Activated CD4-positive, alpha-beta memory T cell treated with anti-CD3 and anti-CD28 coated beads, Interleukin-2, amount 10 ng/mL, durations not matched to agents 7 days and 5 days (primary cell): ENCODE measurements at places on chromosomes 16 and 17. TPM values are rescaled to one million over a fixed set of nuclear protein-coding genes. Genes with fewer than 3 reads are reported as not detected.

The GRAPL gene
- total RNA-seq: 10.1 TPM

The EVPL gene
- total RNA-seq: not detected

The CASKIN1 gene
- 1.4 TPM for total RNA-seq

The MYH2 gene
- not detected for total RNA-seq

The PPY gene
- not detected for total RNA-seq

The SEPTIN12 gene
- not detected for total RNA-seq

The ZMYND15 gene
- total RNA-seq: 0.10 TPM

The WSCD1 gene
- total RNA-seq: not detected

The GPRC5B gene
- not detected for total RNA-seq

The ODAD4 gene
- total RNA-seq: 1.7 TPM

The MAP3K3 gene
- 47.8 TPM for total RNA-seq

The PDILT gene
- not detected for total RNA-seq

DNA sequence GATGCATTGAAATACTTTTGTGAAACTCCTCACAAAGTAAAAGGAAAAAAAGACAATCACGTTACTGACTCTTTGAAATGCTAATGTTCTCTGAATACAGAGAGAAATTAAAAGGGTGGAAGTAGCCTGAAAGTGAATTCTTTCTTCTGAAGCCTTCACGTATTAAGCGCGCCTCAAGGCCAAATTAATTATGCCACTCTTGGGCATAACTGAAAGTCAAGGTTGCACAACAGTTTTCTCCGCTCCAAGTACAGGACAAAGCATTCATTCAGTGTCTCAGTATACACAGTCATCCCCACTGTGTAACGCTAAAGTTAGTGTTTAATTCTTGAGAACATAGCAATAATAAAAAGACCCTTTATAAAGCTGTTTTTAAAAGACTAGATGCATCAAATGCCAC lies 21.5 kb downstream of the PARN start:
- DNase-seq: no peak

- no peak for DNase-seq
Observed at GRCh38 chr16:81901484-81901883, 109.8 kb downstream of the SDR42E1 start.

- no peak for DNase-seq
Observed at GRCh38 chr16:19006446-19007315, 22.9 kb downstream of the TMC7 start.

GRCh38 chr17:56830726-56831368 lies 2.9 kb downstream of the C17orf67 start:
- no peak for DNase-seq

- DNase-seq: no peak
Observed at GRCh38 chr16:57788252-57788841, 13.9 kb downstream of the KIFC3 start.

GRCh38 chr16:48323783-48324775 lies 61.1 kb downstream of the SIAH1 start:
- no peak for DNase-seq

GRCh38 chr16:57577214-57577613 lies 34.8 kb downstream of the ADGRG5 start:
- no peak for DNase-seq

DNA sequence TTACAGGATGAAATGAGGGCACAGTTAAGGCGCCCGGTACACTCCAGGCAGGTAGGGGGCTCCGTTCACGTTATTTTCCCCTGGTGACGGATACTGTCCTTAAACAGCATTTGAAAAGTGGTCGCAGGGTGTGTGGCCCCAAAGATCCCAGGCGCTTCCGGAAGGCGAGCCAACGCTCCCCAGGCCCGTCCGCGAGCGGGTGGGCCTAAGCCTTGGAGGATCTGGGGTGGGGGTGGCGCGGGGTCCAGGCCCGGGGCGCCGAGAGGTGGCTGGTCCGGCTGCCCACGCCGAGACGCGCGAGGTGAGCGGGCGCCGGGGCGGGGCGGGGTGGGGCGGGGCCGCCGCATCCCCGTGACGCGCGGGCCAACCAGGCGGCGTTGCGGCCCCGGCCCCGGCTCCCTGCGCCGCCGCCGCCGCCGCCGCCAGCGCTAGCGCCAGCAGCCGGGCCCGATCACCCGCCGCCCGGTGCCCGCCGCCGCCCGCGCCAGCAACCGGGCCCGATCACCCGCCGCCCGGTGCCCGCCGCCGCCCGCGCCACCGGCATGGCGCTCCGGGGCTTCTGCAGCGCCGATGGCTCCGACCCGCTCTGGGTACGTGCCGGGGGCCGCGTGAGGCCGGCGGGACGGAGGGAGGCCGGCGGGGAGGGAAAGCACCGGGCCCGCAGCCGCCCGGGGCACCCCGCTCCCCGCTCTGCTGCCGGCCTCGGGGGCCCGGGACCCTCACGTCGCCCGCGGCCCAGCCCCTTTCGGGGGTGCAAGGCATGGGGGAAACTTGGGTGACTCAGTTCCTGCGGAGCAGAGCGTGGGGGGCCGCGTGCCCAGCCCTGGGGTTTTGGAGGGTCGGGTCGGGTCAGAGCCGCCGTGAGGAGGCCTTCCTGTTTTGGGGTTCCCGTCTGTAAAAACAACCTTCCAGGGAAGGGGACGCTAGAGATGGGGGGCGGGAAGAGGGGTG lies at the start of gene ABCC1:
Gene ABCC1, plus strand, starts transcription at position 407 of the 951 bp plus-strand sequence. Its CDS starts 136 bp downstream, at position 543.
- DNase-seq: peak; percentile 52

DNA sequence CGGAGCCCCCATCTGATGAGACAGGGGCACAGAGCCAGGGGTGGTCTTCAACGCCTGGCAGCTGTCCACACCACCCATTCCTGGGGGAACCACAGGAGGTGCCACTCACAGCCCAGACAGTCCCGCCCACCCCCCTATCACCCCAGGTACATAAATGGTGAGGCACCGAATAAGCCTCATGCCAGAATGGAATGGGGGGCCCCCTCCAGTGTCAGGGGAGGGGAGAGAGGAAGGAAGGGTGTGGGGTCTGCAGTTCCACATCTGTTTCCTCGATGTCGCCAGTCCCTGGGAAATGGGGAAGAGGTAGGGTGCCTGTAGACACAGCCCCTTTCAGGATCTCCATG lies 1.7 kb downstream of the TMC6 start:
- DNase-seq: no peak

GRCh38 chr16:85857406-85857805 lies 41.6 kb upstream of the IRF8 start:
- no peak for DNase-seq

DNA sequence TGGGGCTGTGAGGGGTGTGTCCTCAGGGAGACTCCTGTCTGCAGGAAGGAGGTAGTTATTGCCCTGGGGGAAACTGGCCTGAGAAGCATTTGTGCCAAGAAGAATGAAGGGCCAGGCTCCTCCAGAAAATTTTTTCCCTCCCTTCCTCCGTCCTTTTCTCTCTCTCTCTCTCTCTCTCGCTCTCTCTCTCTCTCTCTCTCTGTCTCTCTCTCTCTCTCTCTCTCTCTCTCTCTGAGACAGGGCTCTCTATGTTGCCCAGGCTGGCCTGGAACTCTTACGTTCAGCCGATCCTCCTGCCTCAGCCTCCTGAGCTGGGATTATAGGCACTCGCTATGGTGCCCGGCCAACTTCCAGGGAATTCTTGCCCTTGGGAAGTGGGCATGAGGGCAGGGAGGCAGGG lies 11.5 kb downstream of the CD300E start:
- DNase-seq: no peak

DNA sequence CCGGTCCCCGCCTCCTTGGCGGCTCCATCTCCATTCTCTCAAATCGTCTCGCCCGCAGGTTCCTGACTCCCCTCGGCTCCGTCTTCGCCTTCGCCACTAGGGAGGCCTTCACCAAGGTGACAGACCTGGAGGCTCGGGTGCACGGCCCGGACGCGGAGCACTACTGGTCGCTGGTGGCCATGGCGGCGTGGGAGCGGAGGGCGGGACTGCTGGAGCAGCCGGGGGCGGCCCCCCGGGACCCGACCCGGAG lies 862 bp downstream of the GLTPD2 start:
- DNase-seq: no peak

- peak; percentile 35 for DNase-seq
Observed at GRCh38 chr17:4365628-4366326, 698 bp downstream of the UBE2G1 start.

- no peak for DNase-seq
Observed at GRCh38 chr16:73279451-73279850, 231.5 kb upstream of the ZFHX3 start.

- peak; percentile 19 for DNase-seq
Observed at GRCh38 chr17:82232322-82232820, 3.5 kb downstream of the SLC16A3 start.

DNA sequence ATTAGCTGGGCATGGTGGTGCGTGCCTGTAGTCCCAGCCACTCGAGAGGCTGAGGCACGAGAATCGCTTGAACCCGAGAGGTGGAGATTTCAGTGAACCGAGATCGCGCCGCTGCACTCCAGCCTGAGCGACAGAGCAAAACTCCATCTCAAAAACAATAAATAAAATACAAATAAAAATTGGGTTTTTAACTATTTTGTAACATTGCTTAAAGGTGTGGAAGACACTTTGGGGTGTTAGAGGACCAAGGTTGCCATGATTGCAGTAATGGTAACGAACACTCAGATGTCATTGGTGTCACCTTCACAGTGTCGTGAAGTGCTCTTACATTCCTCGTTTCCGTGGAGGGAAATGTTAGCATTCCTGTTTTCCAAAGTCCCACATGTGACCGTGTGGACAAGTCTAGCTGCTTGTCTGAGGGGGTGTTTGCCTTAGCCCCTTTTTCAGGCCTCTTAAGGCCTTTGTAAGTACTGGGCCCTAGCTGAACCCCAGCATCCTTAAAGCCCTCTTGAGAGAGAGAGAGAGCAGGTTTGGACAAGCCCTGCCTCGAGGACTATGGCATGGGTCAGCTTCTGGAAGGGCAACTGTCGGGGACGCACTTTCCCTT lies 8.6 kb downstream of the C16orf96 start:
- no peak for DNase-seq

DNA sequence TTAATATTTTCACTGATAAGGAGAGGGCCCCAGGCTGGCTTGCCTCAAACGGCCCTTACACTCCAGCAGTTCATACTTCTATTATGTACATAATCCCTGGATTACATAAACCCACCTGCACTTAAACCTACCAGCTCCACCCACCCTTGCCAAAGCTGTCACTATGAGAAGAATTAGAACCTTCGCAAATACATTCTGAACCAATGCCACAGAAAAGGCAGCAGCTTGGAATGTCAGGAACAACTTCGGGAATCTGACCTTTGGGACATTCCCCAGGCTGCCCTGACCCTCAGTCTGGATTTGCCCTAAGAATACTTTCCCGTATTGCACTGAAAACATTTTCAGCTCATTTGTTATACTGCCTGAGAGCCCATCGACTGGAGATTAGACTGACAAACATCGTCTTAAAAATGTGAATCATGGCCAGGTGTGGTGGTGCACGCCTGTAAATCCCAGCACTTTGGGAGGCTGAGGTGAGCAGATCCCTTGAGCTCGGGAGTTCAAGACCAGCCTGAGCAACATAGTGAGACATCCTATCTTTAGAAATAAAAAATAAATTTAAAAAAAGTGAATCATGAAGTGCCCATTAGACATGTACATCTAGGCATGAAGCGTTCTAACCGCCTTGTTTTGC lies 21.0 kb upstream of the SEC14L1 start:
- no peak for DNase-seq

- no peak for DNase-seq
Observed at GRCh38 chr16:79287424-79287917, 313.1 kb downstream of the MAF start.

DNA sequence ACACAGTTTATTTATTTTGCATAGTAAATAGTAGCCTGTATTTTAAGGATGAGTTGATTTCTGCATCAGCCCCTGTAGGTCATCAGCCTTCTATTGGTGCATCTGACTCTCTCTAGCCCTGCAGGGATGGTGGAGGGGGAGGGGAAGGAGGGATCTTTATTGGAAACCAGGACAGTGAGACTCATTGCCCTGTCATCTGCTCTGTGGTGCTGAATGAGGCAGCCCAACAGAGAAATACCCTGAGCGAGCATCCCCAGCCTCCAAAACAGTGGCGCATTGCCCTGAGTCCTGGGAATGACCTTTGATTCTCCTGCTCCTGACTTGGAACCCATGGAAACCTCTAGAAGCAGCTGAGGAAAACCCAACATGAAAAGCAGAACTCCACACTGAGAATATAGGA lies 45.5 kb upstream of the STH start:
- DNase-seq: no peak

- DNase-seq: no peak
Observed at GRCh38 chr17:37067555-37068111, 118.9 kb downstream of the AATF start.

- no peak for DNase-seq
Observed at GRCh38 chr16:15708096-15708495, 58.1 kb downstream of the NDE1 start.

DNA sequence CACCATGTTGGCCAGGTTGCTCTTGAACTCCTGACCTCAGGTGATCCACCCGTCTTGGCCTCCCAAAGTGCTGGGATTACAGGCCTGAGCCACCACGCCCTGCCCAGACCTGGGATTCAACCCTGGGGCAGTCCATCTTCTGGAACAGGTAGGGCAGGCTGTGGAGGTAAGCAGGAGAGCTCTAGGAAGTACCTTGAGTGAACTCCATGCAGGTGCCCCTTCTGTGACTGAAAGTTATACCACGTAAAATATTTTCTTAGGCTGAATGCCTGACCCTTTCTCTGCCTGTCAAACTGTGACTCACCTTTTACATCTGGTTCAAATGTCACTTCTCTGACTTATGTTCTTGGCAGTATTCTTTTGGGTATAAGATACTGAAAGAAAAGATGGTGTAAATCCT lies 86.7 kb upstream of the ELAC2 start:
- DNase-seq: no peak

DNA sequence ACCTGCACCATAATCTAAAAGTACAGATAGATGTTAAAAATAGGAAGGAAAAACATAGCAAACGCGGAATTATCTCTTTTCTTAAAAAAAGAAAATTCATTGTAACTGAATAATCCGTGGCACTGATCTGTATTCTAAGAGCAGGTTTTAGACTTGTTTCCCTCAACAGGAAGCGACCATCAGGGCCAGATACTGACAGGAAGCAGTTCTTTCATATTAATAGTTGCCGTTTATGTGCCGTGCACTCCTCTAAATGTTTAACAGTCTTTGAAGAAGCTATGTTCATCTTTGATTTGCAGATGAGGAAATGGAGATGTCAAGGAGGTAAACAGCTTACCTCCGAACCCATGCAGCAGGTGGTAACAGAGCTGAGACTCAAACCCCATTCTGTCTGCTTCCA lies 23.6 kb downstream of the DYNLRB2 start:
- DNase-seq: no peak
